ENCODE measurements at places on chromosomes 7 and 10.

- no peak for DNase-seq
Observed at GRCh38 chr10:6579183-6579903, 733 bp downstream of the PRKCQ start.

- DNase-seq = no peak
Observed at GRCh38 chr10:69685802-69686585, 55.9 kb downstream of the FAM241B start.

DNA sequence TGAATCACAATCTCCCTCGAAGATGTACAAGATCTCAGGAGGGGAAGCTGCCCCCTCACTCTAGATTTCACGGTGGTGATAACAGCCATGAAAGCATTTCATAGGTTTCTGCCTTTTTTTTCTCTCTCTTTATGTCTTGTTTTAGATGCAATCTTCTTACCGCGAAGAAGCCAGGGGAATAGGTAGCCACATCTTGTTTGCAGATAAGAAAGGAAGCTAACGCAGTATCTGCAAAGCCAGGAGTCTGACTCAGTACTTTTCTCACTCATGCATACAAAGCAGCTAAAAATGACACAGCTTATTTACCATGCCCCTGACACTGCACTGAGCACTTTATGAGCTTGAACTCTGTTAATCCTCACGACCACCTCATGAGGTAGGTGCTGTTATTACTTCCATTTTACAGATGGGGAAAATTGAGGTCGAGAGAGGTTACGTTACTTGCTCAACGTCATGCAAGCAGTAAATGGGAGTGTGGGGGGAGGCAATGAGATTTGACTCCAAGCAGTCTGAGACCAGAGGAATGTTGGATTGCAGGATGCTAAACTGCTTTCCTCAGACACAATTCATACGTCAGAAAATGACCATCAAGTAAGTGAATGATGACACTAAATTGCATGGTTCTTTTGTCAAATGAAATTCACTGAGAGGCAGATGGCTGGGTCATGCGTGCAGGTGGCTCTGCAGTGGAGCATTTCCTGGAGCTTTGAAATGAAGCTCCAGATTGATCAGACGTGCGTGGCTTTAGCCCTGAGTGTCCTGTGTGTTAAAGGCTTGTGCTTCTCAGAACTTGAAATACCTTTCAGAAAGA lies 3.3 kb downstream of the MAP3K8 start:
- DNase-seq = no peak

DNA sequence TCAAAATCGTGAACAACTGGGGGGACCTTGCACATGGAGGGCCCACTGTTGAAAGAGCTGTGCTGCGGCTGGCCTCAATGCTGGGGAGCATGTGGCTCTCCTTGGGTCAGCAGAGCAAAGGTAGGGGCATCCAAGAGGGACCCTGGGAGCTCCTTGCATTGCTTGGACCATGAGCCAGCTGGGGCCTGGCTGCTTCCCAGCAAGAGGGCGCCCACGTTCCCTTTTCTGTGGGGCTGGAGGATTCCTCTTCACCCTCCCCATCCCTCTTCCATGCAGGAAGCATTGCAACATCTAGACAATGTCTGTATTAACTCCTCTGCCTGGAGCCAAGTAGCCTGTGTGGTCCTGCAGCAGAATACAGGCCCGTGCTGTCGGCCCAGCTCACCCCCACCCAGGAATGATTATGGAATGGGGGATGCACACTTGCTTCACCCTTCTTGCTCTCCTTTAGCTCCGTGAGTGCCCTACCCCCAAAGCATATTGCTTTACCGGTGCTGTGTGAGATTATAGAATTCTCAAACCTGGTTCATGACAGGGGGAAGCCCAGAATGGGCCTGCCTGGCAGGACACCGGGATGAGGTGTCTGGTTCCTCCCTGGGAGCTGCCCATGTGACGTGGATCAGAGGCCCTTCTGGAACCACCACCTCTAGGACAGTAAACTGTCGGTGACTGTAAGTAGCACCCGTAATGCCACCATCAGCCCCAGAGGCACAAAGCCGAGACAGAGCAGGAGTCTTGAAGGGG lies 61.9 kb downstream of the SYPL1 start:
- DNase-seq = no peak

GRCh38 chr7:41992881-41993867 lies 243.8 kb downstream of the GLI3 start:
- DNase-seq = no peak

- DNase-seq = no peak
Observed at GRCh38 chr10:122331615-122332446, 42.7 kb upstream of the PLEKHA1 start.

GRCh38 chr7:17910377-17910776 lies 29.9 kb downstream of the SNX13 start:
- no peak for DNase-seq

All from NCI-H510A (cell line).